Forelimb muscle (tissue), 1 donor: ENCODE measurements at places on chromosomes 7 and 10. TPM values are rescaled to one million over a fixed set of nuclear protein-coding genes. Genes with fewer than 3 reads are reported as not detected.

DNA sequence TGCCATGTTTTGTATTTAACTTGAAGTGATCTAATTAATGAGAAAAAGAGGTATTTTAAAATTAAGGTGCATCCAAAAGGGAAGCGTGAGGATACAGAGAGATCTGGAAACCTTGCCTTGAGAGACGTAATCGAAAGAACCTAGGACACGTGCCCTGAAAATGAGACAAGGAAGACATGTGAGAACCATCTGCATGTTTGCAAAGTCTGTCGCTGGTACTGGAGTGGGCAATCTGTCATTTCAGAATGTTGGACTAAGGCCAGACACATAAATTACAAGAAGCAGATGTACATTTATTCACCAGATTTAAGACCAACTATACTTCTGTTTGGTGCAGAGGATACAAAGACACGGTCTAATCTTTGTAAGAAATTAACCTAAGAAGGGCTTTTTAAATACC is 9.2 kb downstream of the AGR2 start:
- no peak for DNase-seq

Gene COL13A1
- polyA plus RNA-seq = 8.7 TPM

DNA sequence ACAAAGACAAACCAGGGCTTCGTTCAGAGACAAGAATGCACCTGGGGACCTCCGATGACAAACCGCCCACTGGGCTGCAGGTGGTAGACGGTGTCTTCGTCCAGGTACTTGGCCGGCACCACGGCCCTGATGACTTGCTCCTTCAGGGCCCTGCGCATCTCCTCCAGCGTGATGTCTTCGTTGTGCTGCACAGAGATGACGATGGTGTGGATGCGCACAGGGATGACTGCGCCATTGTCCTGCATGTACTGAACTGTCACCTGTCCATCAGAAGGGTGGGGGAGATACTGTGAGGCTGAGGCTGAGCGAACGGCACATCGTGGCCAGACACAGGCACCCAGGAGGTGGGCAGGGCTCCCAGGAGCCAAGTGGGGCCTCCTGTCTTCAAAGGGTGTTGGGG is 13.1 kb downstream of the MAT1A start:
- DNase-seq = no peak

- no peak for DNase-seq
Observed at GRCh38 chr10:2986391-2986801, 81.0 kb upstream of the PFKP start.
